G401 (cell line): ENCODE measurements at places on chromosomes 6 and 20.

- no peak for DNase-seq
These were observed 667.6 kb downstream of the TENT5A start for GRCh38 chr6:81084776-81085430.

GRCh38 chr20:48912065-48912464 is 9.4 kb upstream of the ARFGEF2 start:
- no peak for DNase-seq

DNA sequence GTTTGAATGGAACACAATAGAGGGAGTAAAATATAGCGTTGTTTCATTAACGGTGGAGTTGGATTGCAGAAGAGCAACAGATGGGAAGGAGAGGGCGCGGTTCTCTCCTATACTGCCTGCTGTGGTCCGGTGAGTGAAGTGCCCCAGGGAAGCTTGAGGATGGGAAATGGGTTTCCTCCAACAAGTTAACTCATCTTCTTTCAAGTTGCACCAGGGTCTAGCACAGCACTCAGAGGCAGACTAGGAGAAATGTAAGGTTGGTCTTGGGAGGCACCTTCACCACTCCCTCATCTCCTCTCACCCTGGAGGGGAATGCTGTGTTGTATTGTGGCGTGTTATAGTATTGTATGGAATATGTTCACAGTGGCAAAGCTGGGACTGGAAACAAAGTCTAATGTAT is 96.9 kb upstream of the SLC24A3 start:
- no peak for DNase-seq

- no peak for DNase-seq
These were observed 67.3 kb downstream of the NPEPL1 start for GRCh38 chr20:58759947-58760346.

DNA sequence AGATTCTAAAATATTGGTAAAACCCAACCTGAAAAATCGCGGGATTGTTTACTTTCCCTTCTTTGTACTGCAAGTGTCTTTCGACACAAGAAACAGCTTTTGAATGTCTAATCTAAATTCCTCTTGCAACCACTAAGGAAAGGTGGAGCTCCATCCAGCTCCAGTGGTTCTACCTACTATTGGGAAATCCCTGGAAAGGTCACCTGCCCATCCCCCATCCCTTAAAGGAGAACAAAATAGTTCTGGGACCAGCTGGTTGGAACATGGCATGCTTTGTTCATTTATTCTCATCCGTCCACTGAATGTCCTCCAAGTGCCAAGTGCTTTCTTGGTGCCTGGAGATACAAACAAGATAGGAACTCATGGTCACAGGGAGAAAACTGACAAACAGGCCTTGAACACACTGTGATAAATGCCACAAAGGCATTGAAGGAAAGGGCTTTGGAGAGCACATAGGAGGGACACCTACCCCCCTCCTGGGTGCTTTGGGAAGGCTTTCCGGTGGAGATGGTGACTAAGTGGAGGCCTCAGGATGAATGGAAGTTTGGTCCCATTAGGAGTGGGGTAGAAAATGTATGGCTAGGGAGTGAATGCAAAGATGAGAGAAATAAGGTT is 2.3 kb upstream of the CITED2 start:
- DNase-seq = peak; percentile 66

GRCh38 chr6:23106951-23107350 is 537.6 kb downstream of the HDGFL1 start:
- DNase-seq = no peak

GRCh38 chr6:49633541-49633940 is 3.1 kb downstream of the RHAG start:
- no peak for DNase-seq

GRCh38 chr6:165478581-165478980 is 169.2 kb upstream of the C6orf118 start:
- DNase-seq = no peak

GRCh38 chr6:135030056-135030473 is 24.6 kb downstream of the HBS1L start:
- DNase-seq = no peak

GRCh38 chr6:101453221-101453620 is 59.7 kb downstream of the GRIK2 start:
- DNase-seq = no peak

DNA sequence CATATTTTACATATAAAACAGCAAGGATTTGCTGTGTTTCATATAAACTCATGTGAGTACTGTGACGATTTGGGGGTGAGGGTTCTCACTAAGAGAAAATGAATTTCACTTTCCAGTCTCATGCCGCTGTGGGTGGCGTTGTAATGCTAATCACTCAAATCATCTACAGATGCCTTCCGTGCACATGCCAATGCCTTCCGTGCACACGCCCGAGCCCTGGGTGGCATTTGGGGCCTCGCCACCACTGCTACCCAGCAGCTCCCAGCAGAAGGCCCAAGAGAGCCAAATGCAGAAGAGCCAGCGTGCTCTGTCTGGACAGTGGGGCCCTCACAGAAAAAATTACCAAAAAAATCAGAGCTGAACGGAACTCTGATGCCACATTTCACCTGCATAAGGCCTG is 53.7 kb downstream of the WDR27 start:
- no peak for DNase-seq

DNA sequence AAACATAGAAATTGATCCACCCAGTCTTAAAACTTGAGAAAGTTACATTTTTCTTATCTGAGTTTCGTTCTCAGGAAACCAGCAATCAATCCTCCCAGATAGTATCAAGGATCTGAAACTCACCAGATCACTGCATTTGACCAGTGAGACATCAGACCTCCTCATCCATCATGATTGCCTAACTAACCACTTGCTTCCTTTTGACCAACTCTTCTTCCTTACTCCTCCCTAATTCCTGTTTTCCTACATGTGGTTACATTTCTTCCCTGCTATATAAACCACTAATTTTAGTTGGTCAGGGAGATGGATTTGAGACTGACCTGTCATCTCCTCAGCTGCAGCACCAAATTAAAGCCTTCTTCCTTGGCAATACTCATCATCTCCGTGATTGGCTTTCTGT is 357.1 kb upstream of the POU3F2 start:
- no peak for DNase-seq

DNA sequence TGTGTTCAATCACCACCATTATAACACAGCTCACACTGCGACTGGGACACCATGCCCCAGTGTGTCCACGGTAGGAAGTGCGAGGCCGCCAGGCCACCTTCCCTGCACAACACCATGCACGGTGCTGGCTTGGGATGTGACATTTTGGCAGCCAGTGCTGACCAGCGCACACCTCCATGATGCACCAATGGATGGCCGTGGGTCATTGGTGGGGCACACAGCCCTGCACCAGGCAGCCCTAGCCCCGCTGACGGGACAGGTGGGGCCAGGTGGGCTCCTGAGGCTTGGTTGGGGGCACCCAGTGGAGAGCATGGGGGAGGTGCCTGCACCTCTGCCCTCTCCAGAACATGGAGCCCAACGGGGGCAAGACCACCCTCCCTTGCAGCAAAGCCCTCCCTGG is 18.2 kb upstream of the FRMD1 start:
- no peak for DNase-seq

DNA sequence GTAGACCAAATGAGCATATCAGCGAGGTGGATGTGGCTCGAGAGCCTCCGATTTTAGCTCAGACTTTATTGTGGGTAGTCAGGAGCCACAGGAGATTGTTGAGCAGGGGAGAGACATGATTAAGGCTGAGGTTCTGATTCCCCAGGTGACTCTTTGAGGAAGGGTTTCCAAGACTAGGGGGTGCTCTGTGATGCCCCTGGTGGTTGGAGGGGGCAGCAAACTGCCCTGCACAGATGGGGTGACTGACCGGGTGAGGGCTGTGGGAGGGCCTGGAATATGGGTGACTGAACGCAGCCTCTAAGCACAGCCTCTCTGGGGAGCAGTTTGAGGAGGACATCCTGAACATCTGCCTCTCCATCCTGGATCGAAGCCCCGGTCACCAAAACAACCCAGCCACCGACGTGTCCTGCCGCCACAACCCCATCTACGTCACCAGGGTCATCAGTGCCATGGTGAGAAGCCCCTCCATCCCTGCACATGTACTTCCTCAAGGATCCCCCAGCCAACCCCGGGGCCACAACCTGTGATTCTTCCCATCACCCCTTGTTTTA is 17.0 kb downstream of the TGM6 start:
- DNase-seq = no peak

DNA sequence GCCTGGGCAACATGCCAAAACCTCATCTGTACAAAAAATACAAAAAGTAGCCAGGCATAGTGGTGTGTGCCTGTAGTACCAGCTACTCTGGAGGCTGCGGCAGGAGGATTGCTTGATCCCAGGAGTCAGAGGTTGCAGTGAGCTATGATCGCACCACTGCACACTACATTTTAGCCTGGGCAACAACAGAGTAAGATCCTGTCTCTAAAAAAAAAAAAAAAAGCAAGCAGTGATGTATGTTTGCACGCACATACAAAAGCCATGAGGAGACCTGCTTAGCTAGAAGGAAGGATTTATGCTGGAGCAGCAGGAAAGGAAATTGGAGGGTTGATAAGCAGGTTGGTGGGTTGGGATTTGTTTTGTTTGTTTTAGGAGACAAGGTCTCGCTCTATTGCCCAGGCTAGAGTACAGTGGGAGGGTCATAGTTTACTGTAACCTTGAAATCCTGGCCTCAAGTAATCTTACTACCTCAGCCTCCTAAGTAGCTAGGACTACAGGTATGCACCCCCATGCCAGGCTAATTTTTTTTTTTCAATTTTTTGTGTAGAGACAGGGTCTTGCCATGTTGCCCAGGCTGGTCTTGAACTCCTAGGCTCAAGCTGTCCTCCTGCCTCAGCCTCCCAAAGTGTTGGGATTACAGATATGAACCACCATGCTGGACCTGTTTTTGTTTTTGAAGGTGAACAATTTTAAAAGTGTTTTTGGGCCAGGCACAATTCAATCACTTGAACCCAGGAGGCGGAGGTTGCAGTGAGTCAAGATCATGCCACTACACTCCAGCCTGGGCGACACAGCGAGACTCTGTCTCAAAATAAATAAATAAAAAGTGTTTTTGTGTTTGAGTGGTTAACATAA is 4.0 kb downstream of the ZSWIM3 start:
- no peak for DNase-seq

GRCh38 chr6:118401325-118401975 is 146.6 kb upstream of the PLN start:
- no peak for DNase-seq

DNA sequence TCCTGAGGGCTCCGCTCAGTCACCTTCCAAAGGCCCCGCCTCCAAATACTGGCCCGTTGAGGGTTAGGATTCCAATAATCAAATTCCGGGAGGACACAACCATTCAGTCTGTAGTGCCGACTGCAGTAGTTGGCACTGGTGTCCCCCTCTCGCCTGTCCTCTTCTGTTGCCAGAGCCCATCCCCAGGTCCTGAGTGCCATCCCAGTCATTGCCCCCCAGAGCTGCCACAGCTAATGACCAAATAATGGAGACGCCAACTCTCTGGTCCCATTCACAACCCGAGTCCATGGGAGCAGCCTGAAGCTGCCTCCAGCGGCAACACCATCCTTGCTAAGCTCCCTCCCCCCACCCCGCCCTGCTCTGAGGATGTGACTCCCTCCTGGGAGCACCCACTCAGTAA is 115.9 kb downstream of the JPH2 start:
- no peak for DNase-seq

- DNase-seq = no peak
These were observed 27.7 kb downstream of the EIF2S2 start for GRCh38 chr20:34084227-34084923.

DNA sequence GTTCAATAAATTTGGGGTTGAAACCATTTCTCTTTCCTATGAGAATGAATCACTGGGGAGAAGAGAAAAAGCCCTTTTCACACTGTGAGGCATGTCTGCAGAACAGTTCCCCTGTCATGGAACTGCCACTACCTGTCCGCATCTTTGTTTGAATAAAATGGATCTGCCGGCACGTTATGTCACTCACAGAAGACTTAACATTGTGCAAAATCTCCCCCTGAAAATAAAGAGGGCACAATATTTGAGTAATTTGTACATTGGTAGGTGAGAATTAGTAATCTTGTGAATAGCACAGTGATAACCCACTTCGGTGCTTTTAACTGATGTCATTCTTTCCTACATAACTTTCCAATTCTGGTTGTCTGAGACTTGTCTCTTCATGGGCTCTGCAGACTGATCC is 804.0 kb downstream of the C6orf118 start:
- DNase-seq = no peak

- peak; percentile 58 for DNase-seq
These were observed 253.0 kb upstream of the SOX4 start for GRCh38 chr6:21340573-21340972.

DNA sequence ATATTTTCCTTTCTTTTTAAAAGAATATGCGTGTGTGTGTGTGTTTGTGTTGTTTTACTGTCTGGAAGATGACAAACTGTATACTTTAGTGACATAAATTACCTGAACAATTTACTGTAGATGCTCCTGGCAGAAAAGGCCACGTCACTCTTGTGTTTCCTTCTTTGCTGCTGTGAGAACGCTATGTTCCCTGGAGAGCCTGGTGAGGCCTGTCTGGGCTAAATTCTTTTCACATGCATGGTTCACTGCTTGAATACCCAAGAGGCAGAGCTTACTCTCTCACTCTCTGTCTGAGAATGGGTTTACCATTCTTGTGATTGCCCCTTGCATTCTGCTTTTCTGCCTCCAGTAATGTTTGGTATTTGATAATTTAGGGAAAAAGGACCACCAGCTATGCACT is 64.3 kb downstream of the EDN1 start:
- no peak for DNase-seq

DNA sequence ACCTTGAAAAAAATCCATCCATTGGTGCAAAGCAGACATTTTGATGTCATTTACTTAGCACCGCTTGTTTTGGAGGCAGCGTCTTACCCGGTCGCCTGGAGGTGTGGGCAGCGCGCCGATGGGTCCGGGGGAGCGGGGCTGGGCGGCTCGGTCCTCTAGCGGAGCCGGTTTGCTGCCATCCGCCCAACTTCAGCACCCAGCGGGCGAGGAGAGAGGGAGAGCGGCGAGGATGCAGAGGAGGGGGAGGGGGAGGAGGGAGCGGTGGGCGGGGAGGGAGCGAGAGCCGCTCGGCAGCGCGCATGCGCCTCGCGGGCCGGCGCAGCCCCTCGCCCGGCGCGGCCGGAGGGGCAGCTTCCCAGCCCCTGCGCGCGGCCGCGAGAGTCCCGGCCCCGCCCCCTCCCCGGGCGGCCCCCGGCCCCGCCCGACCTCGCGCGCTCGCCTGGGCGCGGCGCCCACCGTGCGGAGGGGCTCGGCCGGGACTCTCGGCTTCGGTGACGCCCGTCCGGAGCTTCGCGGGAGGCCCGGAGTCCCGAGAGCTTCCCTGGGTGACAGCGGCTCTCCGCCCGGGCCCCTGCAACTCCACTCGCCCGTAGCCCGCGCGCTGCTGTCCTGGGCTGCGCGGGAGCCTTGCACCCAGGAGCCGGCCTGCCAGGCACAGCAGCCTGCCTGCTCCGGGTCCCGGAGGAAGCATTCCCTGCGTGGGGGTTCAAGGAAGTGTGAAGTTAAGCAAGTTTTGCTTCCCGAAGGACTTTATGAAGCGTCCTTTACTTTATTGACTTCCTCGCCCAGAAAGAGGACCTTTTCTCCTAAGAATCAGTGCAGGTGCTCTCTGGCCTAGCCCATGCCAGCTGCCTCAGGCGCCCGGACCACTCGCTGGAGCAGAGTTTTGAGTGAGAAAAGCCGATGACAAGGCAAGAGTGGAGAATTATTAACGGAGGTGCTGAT is at the start of gene RGS17:
TSS of gene RGS17 (minus strand) at position 246 of the 945 bp plus-strand sequence. CDS start 87,264 bp downstream, outside the sequence.
- DNase-seq = peak; percentile 74

GRCh38 chr20:57076951-57077350 is 189.5 kb downstream of the BMP7 start:
- no peak for DNase-seq

- DNase-seq = no peak
These were observed 78.9 kb downstream of the SLX4IP start for GRCh38 chr20:10513931-10514575.

GRCh38 chr20:19886661-19887288 is 128.7 kb downstream of the RIN2 start:
- no peak for DNase-seq

- DNase-seq = no peak
These were observed 274.0 kb upstream of the POU3F2 start for GRCh38 chr6:98560418-98560817.
